Amniotic stem cell (primary cell): ENCODE measurements at places on chromosomes 1 and 21.

GRCh38 chr1:42259739-42260064, 75.3 kb downstream of the FOXJ3 start:
- DNase-seq = no peak

- DNase-seq = no peak
Observed at GRCh38 chr1:229155472-229155871, 115.4 kb upstream of the RAB4A start.

GRCh38 chr21:33113131-33113530, 43.2 kb downstream of the OLIG1 start:
- no peak for DNase-seq

- peak; percentile 58 for DNase-seq
Observed at GRCh38 chr1:113759333-113760101, at the start of gene PHTF1. Gene PHTF1, minus strand, starts transcription at chr1:113759486. Its CDS starts 783 bp downstream, at chr1:113758703.

- no peak for DNase-seq
Observed at GRCh38 chr1:244962130-244962529, 97.8 kb upstream of the HNRNPU start.

DNA sequence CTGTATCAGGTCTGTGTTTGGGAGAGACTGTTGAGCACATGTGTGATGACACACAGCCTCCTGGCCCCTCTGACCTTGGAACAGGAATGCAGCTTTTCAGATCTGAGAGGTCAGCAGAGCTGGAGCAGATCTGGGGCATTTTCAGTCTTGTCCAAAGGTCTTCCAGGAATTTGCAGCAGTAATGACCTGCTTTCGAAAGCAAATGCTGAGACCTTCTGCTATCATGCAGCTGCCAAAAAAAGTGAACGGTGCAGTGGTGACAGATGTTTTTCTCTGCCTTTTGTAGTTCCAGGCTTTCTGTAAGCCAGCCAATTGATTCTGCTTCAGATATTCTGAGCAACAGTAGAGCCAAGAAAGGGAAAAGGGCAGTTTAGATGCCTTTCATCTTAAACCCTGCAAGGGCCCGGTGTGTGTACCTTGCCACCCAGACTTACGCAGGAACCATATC, 137.8 kb upstream of the COA6 start:
- DNase-seq = no peak

DNA sequence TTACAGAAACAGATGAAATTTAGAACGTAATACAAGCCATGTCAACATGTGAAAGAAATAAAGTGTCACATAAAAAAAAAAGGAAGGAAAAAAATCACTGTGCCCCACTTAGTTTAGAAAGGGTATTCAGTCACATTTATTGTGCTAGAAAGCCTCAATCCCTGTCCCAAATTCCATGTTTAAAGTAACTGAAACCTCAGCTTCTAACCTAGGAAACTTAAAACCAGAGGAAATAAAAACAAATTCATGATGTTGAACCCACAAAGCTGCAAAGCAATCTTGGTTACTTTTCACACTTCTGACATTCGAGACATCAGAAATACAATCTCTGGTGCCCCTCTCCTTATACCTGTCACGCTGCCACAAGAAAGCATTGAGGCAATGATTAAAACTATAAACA, 101.8 kb downstream of the NBPF12 start:
- no peak for DNase-seq

GRCh38 chr1:175840787-175841186, 97.4 kb upstream of the TNR start:
- DNase-seq = no peak

DNA sequence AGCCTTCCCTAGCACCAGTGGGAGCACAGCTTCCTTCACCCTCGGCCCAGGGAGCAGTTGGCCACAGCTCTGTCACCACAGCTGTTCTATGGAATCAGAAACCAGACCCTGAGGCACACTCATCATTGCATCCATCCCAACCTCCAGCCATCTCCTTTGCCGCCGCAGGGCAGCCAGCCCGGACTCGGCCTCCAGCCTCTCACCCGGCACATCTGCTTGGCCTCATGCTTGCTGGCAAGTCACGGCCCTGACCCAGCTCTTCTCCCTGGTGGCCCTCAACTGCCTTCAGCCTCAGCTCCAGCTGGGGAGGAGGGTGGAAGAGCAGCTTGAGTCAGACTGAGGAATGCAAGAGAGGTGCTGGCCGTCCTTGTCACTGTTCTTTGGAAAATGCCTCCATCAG, 59.8 kb downstream of the TOR1AIP2 start:
- no peak for DNase-seq

DNA sequence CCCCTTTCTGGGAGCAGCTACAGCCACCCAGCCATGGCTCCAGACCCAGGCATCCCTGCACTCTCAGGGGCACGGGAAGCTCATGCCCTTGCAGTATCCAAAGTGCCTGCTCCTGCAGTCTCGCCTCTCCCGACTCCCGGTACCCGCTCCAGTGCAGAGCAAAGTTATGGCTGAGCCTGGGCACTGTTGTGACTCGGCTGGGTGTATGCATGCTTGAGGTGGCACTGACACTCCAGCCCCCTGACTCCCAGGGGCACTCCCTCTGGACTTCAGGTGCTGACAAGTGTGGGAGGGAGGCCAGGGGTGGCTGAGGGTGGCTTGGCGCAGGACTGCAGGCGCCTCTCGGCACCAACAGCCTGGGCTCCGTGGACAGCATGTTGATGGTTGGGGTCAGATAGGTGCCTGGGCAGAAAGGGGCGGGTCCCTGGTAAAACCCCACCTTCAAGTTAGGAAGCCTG, 580.1 kb upstream of the ADGRL2 start:
- DNase-seq = no peak

DNA sequence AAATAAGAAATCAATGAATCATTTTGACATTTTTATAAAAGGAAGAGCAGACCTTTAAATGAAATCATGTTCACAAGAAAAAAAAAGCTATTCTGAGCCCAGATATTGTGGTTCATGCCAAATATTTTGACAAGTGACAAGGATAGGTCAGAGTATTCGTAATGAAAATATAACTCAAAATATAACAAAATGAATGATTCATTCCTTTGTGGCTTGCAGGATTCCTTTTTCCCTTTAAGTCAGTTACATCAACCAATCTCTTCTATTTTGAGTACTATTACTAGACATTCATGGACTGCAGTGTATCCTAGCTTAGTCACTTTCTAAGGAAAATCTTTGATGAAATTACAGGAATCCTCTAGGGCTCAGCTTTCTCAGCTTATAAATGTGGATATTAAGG, 188.7 kb downstream of the COL11A1 start:
- peak; percentile 30 for DNase-seq

DNA sequence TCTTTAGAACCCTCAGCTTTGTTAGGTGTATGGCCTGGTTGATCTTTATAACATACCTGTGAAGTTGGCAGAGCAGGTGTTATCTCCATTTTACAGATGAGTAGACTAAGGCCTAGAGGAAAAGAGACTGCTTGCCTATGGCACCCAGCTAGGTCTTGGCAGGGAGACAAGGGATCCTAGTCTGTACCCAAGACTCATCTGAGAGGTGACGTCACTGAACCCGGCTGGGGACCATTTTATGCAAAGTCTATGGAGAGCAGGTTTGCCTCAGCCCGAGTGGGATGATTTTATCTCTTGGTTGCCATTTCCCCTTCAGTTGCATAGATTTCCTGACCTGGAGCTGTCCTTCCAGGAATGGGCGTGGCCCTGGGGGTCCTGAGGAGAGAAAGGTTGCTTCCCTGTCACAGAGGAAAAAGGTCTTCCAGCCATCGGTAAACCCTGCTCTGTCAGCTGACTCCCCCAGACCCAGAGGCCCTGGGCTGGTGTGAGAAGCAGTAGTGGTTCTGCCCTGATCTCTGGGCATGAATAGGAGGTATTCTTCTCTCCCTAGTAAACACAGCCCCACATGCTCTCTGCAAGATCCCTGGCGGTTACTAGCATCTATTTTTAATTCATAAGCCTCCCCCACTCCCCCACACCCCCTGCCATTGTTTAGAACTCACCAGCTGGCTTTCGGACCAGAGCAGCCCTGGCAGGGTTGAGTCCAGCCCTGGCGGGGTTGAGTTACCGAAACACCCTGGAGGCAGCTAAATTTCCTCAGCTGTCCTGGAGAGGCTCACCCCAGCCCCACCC, 19.6 kb downstream of the TMCC2 start:
- no peak for DNase-seq

DNA sequence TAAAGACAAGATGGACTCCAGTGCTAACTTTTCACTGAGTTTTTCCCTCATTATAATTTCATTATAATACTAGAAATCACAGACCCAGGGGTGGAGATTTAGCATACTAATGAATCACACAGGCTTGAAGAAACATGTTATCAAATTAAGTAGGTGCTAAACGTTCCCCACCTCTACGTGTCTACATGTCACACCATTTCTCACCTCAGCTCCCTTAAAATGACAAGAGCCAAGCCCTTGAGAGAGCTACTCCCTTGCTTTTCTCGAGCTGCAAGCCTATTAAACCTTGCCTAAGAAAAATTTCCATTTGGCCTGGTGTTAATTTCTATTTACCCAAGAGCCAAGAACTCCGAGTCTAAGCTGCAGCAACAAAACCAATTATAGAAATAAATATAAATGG, 396.3 kb upstream of the NEGR1 start:
- no peak for DNase-seq
